Right renal cortex interstitium (tissue), 3 donors: ENCODE measurements at places on chromosomes 16 and 17.

DNA sequence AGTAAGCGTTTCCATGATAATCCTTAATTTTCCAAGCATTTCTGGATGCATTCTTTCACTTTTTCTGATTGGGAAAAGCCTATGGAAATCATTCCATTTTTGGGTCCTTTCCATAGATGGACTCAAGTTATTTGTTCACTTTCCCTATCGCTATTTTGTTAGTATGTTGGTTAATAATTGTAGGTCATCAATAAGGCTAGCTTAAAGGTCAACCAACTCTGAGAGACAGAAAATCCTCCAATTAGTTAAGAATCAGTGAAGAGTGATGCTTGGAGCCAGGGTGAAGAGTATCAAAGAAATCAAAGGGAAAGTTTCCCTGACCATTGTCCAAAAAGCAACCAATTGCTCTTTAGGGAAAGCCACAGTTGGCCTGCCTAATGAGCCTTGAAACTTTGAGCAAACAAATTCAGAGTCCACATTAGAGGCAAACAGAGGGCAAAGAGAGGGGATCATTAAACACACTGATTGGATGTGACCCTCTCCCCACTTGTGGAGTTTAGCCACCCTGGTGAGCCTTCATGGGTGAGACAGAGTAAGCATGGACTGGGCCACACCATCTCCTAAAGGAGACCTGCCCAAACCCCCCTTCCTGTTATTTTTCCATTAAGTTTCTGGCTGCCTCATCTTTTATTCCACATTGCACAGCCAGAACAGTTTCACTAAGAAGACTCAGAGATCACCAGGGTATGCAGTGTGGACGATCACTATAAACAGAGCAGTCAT, 133.4 kb upstream of the DYNLRB2 start:
- peak; percentile 41 for DNase-seq

DNA sequence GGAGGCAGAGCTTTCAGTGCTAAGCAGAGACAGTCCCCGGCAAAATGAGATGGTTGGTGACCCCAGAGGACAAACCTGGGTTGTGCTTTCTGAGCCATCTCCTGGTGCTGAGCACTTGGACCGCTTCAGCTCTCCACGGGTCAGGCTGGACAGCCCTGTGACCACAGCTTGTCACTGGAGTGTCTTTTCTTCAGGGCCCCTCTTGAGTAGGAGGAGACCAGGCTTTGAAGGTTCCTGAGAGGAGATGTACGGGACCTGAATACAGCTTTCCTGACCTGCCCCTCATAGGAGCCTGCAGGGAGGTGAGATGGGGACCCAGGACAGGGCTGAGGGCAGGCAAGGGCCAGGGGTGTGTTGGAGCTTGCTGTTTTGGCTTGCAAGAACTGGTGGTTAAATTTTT, 17.8 kb upstream of the ADGRG1 start:
- DNase-seq, result no peak

- DNase-seq, result no peak
These were observed 328.4 kb downstream of the MAF start for GRCh38 chr16:79272141-79272577.

DNA sequence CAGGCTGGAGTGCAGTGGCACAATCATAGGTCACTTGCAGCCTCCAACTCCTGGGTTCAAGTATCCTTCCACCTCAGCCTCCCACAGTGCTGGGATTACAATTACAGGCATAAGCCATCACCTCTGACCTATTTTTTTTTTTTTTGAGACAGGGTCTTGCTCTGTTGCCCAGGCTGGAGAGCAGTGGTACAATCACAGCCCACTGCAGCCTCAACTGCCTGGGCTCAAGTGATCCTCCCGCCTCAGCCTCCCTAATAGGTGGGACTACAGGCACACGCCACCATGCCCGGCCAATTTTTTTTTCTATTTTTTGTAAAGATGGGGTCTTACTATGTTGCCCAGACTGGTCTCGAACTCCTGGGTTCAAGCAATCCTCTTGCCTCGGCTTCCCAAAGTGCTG, 5.6 kb upstream of the GGA2 start:
- no peak for DNase-seq

DNA sequence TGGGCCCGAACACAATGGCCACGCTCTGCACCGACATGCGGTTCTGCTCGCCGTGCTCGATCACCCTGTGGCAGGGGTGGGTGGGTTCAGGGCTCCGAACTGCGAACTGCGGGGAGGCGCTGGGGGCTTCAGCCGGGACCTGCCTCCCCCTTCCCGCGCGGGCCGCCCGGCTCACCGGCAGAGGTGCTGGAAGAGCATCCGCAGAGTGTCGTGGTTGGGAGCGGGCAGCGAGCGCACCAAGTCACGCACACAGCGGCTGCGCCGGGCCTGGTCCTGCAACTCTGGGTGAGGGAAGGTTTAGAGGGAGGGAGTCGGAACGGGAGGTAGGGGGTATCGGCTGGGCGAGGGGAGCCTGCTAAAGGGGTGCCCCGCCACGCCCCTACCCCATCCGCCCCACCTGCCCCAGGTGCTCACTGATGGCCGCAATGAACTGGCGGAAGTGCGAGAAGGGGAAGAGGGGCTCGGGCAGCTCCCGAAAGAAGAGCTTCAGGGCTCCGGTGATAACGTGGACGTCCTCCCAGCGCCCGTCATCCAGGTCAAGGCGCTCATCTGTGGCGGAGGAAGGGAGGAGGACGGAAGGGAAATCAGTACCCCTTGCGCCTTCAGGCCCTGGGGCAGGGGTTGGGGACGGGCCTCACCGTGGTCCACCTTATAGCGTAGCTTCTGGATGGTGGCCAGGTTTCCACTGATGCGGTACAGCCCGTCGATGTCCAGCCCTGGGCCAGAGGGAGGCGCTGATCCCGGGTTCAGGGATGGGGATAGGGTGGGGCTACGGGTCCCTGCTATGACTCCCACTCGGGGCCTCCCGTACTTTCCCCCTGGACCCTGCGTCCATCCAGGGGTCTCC, 36.9 kb downstream of the ARHGAP27 start:
- no peak for DNase-seq

- peak; percentile 27 for DNase-seq
These were observed 37.7 kb downstream of the DUSP14 start for GRCh38 chr17:37527249-37527851.

DNA sequence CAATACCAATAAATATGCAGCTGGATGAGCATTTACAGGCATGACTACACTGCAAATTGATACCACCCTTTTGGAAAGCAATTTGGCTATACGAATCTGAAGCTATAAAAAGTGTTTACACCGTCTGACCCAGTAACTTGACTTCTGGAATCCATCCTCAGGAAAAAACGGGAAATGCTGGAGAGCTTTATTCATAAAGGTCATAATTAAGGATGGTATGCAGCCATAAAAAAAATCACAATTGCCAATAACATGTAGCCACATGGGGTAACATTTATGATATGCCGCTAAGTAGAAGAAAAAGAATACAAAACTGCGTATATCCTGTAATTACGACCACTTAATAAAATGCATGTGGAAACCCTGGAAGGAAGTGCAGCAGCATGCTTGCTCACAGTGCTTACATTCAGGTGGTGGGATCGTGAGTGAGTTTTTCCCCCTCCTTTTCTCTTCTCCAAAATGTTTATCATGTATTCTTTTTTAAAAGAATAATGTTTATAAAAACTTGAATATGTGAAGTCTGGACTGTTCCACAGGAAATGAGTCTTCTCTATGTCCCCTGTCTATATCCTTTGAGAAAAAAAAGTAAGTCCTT, 34.2 kb downstream of the COPRS start:
- no peak for DNase-seq

- DNase-seq, result no peak
These were observed 534 bp downstream of the PRSS36 start for GRCh38 chr16:31149332-31149731.

DNA sequence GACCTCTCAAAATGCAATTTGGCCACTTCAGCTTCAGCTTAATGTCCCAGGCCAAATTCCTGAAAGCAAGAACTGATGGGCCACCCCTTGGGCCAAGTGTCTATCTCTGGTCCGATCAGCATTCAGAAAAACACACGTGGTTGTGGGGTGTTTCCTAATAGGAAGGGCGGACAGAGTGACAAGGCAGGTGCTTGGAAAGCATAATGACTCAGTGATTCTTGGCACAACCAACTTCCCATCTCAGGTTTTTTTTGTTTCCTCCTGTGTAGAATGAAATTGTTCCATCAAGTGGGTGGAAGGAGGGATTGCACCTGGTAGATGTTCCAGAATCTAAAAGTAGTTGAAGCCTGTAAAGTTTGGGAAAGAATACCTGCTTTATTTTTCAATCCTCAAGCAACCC, 155.6 kb downstream of the HS3ST2 start:
- no peak for DNase-seq

- DNase-seq, result no peak
These were observed 5.5 kb upstream of the ACSF2 start for GRCh38 chr17:50420419-50421112.

DNA sequence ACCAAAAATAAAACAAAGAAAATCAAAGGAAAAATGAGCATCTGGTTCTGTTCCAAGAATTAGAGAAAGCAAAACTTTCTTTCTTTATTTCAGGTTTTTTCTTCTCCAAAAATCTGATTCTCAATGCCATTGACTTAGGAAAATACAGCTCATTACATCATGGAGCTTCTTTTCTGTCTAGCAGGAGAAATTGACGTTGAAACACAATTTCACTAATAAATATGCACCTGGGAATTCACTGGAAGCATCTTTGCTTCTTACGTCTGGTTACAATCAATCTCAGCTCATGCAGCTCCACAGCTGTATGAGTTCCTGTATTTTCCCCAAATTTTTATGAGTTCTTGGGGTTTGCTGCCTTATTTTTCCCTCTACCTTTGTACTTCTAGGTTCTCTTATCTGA, 1568.6 kb upstream of the GOT2 start:
- DNase-seq, result no peak

GRCh38 chr17:43983515-43984411, 20.7 kb upstream of the NAGS start:
- DNase-seq, result no peak

DNA sequence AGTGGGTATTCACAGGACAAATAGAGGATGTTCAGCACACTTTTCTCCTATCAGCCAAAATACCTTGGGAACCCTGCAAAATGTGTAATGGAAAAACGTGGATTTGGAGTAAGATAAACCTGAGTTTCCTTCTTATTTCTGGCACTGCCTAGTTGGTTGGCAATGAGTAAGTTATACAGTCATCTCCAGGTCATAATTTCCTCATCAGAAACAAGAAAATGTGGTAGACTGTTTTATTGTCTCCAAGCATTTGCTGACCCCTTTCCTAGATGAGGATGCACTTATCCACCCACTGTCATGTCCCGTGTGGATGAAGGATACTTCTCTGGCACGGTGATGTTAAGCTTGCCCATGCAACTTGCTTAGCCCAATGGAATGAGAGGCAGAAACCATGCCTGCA, 458.0 kb downstream of the KIF2B start:
- no peak for DNase-seq

- no peak for DNase-seq
These were observed 567 bp downstream of the GNA13 start for GRCh38 chr17:65055708-65056638.

- no peak for DNase-seq
These were observed 73.8 kb upstream of the IRX5 start for GRCh38 chr16:54856871-54857270.

GRCh38 chr16:69150146-69150865, 17.9 kb downstream of the UTP4 start:
- DNase-seq, result peak; percentile 74

DNA sequence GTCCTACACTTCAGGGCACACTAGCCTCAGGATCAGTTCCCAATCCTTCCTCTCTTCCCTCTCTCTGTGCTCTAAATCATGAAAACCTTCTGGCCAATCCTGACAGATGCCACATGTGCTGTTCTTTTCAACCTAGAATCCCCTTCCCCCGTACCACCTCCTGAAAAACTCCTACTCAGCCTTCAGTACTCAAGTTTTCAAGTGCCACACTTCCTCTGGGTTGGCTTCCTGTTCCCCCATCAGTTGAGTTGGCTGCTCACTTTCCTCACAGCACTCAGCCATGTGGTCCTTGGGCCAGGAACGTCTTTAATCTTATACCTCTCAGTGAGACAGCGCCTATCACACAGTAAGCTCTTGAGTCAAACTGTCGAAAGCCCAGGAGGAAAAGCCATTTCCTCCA, 3.3 kb downstream of the ASPHD1 start:
- DNase-seq, result no peak

DNA sequence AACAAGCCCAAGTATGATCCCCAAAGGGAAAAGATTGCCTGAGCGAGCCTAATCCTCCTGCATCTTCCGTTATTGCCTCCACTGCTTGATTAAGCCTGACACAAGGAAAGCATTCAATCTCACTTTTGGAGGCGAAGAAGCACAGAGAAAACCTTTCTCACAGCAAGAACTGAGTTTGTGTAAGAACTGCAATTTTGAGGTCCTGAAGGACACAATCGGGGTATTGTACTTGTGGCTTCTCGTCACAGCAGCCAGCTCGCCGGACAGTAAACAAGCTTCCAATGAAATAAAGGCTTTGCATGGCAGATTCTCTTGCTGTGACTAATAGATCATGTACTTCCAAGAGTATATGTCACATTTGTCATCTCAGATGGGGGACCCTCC, 18.7 kb upstream of the FOXF1 start:
- DNase-seq, result no peak

DNA sequence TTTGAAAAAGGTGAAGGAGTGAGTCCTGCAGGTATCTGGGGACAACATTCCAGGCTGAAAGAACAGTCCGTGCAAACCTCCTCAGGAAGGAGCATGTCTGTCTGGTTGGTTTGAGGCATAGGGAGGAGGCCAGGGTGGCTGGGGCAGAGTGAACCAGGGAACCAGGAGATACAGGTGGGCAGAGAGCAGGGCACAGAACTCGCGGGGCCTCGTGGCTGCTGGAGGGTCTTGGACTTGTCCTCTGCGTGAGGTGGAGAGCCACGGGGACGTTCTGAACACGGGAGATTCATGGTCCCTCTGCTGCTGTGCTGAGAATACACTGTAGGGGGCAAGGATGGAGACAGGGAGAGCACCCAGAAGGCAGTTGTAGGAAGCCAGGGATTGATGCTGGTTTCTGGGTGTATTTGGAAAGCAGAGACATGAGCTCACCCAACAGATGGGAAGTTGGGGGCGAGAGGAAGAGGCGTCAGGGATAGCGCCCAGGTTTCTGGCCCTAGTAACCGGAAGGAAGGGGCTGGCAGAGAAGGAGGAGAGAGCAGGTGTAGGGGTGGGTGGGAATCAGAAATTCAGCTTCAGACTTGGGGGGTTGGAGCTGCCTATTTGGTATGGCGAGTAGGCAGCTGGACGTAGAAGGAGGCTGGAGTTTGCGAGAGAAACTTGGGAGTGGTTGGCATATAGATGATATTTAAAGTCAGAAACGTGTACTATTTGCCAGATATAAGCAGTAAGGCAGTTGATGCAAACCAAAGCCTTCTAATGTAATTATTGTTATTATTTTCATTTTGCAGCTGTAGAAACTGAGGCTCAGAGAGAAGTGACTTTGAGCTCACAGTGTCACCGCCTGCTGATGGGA, at the start of gene CCL17:
Gene CCL17 (plus strand): TSS at position 803 of the 853 bp plus-strand sequence. CDS start 9,166 bp downstream, outside the sequence.
- no peak for DNase-seq

DNA sequence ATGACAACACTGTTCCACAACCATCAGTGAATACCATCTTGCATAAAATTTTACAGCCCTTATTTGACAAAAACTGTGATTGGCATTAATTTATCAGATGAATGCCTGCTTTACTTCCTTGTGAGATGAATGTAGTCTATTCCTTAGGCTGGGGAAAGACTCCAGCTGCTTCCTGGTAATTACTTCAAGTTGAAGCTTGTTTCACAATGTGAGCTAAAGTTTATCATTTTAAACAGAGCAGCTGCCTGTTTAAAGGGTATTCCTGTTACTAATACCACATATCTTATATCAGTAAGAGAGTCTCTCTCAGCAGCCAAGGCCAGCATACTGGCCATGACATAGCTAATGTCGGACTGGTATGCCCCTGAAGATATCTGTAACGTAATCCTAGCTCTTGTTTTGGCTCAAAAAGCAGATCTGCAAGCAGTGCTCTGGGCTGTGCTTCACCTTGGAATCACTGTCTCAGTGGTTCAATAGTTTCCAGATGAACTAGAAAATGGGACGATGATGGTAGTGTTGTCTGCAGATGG, 13.2 kb upstream of the ARL2BP start:
- no peak for DNase-seq
